Caudate nucleus (tissue), 63 donors: ENCODE measurements at places on chromosomes 6 and 20.

DNA sequence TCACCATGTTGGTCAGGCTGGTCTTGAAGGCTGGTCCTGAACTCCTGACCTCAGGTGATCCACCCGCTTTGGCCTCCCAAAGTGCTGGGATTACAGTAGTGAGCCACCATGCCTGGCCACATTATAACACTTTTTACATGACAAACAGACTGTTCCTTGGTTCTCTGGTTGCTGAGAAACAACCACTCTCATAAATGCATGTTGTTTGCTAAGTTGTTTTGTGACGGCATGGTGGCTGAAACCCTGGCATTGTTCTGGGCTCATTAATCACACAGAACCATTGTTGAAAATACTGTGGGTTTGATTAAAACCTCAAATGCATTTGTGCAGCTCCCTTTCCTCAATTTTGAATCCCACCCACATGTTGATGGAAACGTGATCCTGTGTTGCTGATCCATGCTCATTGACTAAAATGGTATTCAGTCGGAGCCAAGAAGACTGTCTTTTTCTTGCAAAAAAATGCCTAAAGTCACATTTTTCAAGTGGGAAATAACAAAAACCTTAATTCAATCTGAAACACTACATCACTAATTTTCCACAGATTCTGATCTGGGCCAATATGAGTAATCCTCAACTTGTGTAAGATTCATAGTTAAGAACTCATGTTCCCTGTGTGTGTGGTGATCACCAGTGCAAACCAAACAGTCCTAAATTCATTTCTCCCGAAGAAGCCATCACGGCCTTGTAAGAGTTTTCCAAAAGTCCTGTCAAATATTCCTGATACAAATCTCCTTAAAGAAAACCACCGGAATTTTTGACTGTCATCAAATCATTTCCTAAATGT, 132.8 kb downstream of the FNDC1 start:
- no peak for DNase-seq

GRCh38 chr6:141580131-141580530, 552.6 kb upstream of the GJE1 start:
- DNase-seq, result no peak

GRCh38 chr20:47150403-47151152, 205.9 kb downstream of the ZMYND8 start:
- no peak for DNase-seq

- no peak for DNase-seq
These were observed 59.6 kb upstream of the NEDD9 start for GRCh38 chr6:11292091-11292490.

- no peak for DNase-seq
These were observed 2.4 kb upstream of the SNAI1 start for GRCh38 chr20:49980140-49981008.

- peak; percentile 20 for DNase-seq
These were observed 1.1 kb upstream of the SLC22A23 start for GRCh38 chr6:3457710-3458602.

GRCh38 chr6:106244931-106245330, 80.6 kb downstream of the ATG5 start:
- no peak for DNase-seq

DNA sequence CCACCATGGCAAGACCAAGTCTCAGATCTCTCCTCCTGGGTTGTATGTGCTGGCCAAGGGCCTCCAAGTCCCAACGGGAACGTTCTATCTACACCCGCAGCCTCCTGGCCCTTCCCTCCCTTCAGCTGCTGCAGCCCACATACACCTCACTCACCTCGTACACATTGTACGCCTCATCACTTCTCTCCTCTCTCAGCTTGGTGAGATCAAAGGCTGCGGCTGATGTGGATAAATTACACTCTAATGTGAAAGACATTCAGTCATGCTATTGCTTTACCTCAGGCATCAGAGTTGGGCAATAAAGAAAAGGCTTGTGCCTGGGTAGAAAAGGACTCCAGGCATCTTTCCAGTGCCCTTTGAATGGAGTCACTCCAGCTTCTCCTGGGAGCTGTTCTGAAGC, 135.3 kb upstream of the FOXQ1 start:
- no peak for DNase-seq

- DNase-seq, result peak; percentile 0
These were observed 3.7 kb upstream of the ZSCAN23 start for GRCh38 chr6:28446818-28447511.

GRCh38 chr6:136378888-136379287, 89.2 kb upstream of the BCLAF1 start:
- DNase-seq, result no peak

GRCh38 chr6:140661691-140662090, 1287.2 kb upstream of the CITED2 start:
- no peak for DNase-seq
